ENCODE measurements at places on chromosomes 5 and 9. TPM values are rescaled to one million over a fixed set of nuclear protein-coding genes. Genes with fewer than 3 reads are reported as not detected.

The RAB14 gene
- 35.7 TPM for total RNA-seq

The SLC46A2 gene
- not detected for total RNA-seq

DNA sequence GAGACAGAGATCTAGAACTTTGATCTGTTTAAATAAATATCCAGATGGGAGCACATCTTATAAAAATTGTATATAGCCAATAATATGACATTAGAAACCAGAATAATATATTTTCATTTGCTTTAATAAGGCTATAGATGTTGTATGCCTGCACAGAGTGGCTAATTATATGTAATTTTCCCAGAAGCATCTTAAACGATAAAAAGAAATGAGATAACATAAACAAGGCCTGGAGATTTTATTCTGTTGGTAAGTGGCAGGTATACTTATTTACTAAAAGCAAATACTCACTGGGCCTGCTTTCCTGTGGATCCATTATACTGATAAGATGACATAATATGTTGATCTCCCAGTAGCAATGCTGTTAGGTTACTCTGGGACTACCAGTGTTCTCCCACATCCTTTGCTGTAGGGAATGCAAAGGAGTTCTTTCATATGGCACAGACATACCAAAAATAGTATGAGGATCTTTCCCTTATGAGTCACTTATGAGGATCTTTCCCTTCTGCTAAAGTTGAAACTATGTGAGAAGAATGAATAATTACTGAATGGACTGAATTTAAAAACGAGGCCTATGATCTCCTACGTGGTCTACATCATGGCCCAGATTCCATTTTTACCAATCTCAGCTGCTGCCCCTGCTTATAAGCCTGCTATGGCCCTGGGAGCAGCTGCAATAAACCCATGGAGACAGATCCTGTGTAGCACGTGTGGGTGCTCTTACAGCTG lies 112.1 kb downstream of the NUDT12 start:
- no peak overlapping the region for H3K27ac ChIP-seq
- no peak for DNase-seq
- no peaks in the 10 kb centered on the region for H3K36me3 ChIP-seq
- H3K4me1 ChIP-seq, result peaks cover 2% of the 10 kb centered on the region
- H3K27me3 ChIP-seq, result no peaks in the 10 kb centered on the region

- H3K27me3 ChIP-seq, result no peaks in the 10 kb centered on the region
- no peaks in the 10 kb centered on the region for H3K4me1 ChIP-seq
- H3K4me3 ChIP-seq, result no peak overlapping the region
- peaks cover 81% of the 10 kb centered on the region for H3K36me3 ChIP-seq
Measured at GRCh38 chr5:157801-158200, 33.5 kb upstream of the LRRC14B start.

- no peaks in the 10 kb centered on the region for H3K27me3 ChIP-seq
- no peaks in the 10 kb centered on the region for H3K4me1 ChIP-seq
- no peaks in the 10 kb centered on the region for H3K36me3 ChIP-seq
- H3K27ac ChIP-seq, result no peak overlapping the region
- DNase-seq, result no peak
- 0 out of 3 replicates have a peak overlapping the region, but pooled peaks have one; percentile 10 for H3K4me3 ChIP-seq
Measured at GRCh38 chr5:132420706-132421272, 51.3 kb downstream of the SLC22A5 start.

DNA sequence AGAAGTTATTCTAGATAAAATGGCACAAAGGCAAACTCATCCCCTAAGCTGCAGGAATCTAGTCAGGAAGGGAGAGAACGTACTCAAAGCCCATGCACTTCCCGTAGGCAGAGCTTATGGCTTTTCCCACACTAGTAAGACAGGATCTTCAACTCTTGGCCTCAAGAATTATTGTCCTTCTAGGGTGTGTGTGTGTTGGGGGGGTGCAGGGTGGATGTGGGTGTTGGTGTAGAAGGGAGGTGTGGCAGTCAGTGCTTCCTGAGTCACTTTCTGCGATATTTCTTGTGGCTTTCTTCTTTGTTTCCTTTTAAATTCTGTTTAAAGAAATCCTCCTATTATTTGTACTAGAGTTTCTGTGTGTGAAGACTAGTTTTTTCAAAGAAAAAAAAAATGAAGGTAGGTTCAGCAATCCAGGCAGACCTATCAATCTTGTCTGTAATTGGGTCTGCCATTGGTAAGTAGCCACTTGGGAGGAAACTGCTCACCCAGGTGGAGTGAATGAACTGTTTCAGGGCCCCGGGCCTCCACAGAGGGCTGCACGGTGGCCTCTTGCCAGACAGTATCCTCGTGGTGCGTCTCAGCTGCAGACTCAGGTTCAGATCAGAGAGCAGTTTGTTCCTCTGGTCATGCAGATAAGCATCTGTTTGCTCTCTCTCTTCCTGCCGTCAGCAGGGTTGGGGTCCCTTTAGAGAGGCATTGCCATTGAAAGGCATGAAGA lies 131.9 kb downstream of the NPR3 start:
- no peak for DNase-seq
- H3K4me3 ChIP-seq, result no peak overlapping the region
- no peaks in the 10 kb centered on the region for H3K27me3 ChIP-seq
- H3K27ac ChIP-seq, result no peak overlapping the region
- H3K4me1 ChIP-seq, result no peaks in the 10 kb centered on the region
- no peaks in the 10 kb centered on the region for H3K36me3 ChIP-seq

- H3K4me1 ChIP-seq, result no peaks in the 10 kb centered on the region
- DNase-seq, result no peak
- H3K27ac ChIP-seq, result no peak overlapping the region
- no peaks in the 10 kb centered on the region for H3K36me3 ChIP-seq
Measured at GRCh38 chr5:50564079-50564478, 102.4 kb upstream of the PARP8 start.

DNA sequence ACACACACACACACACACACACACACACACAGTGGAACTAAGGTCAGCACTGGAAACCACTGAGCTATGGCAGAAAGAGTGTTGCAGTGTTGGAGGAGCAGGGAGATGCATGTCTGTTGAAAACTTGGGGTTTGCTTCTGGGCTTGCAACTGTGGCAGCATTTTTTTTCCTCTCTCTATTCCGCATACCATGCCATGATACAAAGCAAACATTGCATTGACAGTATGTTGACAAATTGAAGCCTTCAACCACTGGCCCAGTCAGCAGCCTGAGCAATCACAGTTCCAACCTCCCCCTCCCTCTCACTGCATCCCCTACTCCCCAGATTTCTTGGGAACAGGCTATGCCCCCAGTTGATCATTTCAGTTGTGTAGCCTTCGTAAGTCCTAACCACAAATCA lies 478.1 kb upstream of the WWC1 start:
- no peak overlapping the region for H3K4me3 ChIP-seq
- H3K4me1 ChIP-seq, result 0 out of 2 replicates have a peak, but pooled peaks cover 2% of the 10 kb centered on the region
- no peak overlapping the region for H3K27ac ChIP-seq
- DNase-seq, result no peak
- H3K27me3 ChIP-seq, result no peaks in the 10 kb centered on the region

The ASPN gene
- total RNA-seq, result not detected

The SEMA6A gene
- total RNA-seq, result 335 TPM

DNA sequence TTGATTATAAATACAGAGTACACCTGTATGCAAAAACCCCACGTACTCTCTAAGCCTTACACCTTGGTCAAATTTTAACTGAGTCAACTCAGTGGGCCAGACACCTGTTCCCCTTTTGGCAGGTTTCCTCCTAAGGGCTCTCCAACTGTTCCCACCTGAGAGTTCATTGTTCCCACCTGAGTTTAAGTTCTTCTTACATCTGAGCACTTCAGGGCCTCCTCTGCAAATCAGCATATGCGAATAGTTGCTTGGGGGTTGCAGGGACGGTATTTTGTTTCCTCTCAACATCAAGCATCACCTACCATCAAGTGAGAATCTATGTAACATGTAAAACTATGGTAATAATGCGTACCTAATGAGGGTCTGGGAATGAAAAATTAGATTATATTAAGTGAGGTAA lies 300.0 kb downstream of the PIK3R1 start:
- H3K27ac ChIP-seq, result no peak overlapping the region
- peaks cover 8% of the 10 kb centered on the region for H3K4me1 ChIP-seq
- no peaks in the 10 kb centered on the region for H3K27me3 ChIP-seq
- H3K4me3 ChIP-seq, result no peak overlapping the region
- DNase-seq, result no peak

DNA sequence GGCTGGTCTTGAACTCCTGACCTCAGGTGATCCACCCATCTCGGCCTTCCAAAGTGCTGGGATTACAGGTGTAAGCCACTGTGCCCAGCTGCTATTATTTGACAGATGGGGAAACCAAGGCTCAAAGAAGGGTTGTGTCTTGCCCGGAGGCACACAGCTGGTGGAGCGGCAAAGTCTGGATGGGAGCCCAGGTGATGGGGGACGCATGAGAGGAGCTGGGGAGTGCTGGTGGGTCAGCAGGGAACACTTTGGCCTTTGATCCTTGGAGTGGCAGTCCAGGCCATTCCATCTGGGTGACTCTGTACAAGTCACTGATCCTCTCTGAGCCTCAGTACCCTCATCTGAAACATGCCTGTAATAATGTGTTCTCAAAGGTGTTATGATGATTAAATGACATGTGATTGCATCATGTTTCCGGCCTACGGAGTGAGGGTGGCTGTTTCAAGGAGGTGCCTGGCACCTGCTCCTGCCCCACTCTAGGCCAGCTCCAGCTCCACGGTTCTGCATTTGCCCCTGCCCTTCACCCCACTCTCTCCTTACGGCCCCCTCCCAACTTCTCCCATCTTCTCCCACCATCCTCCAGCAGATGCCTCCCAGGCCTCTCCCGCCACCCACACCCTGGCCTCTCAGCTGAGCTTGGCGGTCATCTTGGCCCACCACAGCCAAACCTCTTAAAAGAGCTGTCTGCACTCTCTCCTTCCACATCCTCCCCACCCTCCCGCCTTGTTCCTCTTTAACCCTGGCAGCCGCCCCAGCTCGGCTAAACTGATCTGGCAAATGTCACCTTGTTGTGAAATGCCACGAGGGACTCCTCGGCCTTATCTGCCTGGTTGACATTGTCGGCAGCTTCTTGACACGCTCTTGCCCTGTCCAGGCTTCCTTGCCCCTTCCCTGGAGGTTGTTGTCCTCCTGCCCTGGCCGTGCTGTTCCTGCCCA lies 5.5 kb upstream of the DBN1 start:
- no peak overlapping the region for H3K27ac ChIP-seq
- no peak for DNase-seq
- peaks cover 39% of the 10 kb centered on the region for H3K36me3 ChIP-seq
- H3K4me3 ChIP-seq, result peak overlapping the region; percentile 36
- H3K27me3 ChIP-seq, result no peaks in the 10 kb centered on the region
- H3K4me1 ChIP-seq, result peaks cover 9% of the 10 kb centered on the region

DNA sequence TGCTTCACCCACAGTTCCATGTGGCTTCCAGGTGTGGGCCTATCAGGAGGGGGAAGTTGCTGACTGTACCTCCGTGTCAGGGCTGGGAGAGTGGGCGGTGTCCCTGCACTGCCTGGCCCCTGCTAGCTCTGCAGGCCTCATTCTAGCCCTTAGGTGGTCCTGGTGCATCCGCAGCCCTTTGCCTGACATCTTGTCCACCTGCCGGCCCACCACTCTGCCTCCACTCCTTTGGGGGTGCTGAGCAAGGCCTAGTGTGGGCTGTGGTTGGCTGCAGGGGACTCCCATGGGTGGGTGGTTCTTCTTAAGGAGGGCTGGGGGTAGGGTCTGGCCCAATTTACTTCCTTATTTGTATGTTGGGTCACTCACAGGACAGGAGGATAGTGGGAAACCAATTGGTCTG lies 66.9 kb downstream of the HSPA4 start:
- no peak for DNase-seq
- no peak overlapping the region for H3K27ac ChIP-seq
- no peaks in the 10 kb centered on the region for H3K4me1 ChIP-seq
- H3K27me3 ChIP-seq, result no peaks in the 10 kb centered on the region

GRCh38 chr9:135879237-135879601 lies 28.1 kb downstream of the CAMSAP1 start:
- H3K4me1 ChIP-seq, result peaks cover 8% of the 10 kb centered on the region
- no peaks in the 10 kb centered on the region for H3K36me3 ChIP-seq
- no peak for DNase-seq
- no peak overlapping the region for H3K4me3 ChIP-seq

The IFNA2 gene
- not detected for total RNA-seq

The SLC6A19 gene
- not detected for total RNA-seq

The KYAT1 gene
- total RNA-seq, result 14.6 TPM

- H3K27me3 ChIP-seq, result no peaks in the 10 kb centered on the region
- no peak overlapping the region for H3K27ac ChIP-seq
- peaks cover 12% of the 10 kb centered on the region for H3K36me3 ChIP-seq
- no peak overlapping the region for H3K4me3 ChIP-seq
- no peak for DNase-seq
Measured at GRCh38 chr9:87556039-87556438, 58.4 kb downstream of the DAPK1 start.

DNA sequence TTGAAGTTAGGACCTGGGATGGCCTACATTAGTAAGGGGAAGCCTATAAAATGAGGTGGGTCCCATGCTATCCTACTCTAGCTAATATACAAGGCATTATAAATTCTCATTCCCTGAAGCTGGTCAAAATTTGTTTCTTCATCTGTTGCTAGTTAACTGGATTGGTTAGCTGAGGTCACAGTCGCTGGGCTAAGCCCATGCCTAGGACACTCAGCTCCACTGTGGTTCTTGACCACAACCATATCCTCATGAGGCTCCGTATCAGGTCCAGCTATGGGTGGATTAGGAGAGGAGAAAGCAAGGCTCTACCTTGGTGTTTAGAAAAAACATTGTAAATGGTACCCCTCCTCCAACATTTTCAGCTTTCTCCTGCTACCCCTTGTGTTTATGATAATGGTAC lies 52.8 kb upstream of the RAI14 start:
- no peaks in the 10 kb centered on the region for H3K27me3 ChIP-seq
- peaks cover 4% of the 10 kb centered on the region for H3K36me3 ChIP-seq

The LCN1 gene
- not detected for total RNA-seq

DNA sequence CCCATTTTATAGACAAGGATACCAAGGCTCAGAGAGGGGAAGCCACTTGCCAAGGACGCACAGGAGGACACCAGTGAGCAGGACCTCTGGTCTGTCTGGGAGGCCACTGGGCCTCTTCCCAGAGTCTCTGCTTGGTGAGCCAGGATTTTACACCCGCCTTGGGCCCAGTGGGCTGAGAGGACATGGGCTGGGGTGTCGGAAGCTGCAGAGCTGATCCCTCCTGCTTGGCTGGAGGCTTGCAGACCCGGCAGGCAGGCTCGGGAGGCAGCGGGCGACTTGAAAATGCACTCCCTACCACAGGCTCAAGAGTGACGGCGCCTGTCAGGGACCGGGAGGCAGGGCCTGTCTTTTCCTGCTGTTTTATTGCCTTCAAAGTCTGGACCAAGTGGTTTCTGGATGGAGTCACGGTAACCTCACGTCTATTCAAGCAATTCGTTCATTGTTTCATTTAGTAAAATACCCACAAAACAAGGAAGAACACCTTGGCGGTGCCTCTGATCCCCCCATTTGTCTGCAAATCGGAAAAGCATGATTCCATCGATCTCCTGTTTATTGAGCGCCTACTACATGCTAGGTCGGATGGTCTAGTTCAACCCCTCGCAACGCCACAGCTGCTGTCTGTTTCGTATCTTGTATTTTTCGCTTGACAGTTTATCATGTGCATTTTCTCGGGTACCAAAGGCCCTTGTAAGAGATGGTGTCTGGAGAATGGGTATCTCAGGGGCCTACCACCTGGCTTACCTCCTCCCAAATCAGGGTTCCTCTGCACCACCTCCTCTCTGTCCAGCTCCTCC lies 108.1 kb upstream of the IER5L start:
- H3K4me3 ChIP-seq, result no peak overlapping the region
- no peak overlapping the region for H3K27ac ChIP-seq
- no peaks in the 10 kb centered on the region for H3K4me1 ChIP-seq

- no peak for DNase-seq
- H3K4me1 ChIP-seq, result no peaks in the 10 kb centered on the region
- no peak overlapping the region for H3K4me3 ChIP-seq
- no peaks in the 10 kb centered on the region for H3K27me3 ChIP-seq
- no peak overlapping the region for H3K27ac ChIP-seq
- H3K36me3 ChIP-seq, result peaks cover 2% of the 10 kb centered on the region
Measured at GRCh38 chr5:73327908-73328455, 120.6 kb downstream of the FOXD1 start.

The PPP3R2 gene
- total RNA-seq, result not detected

All from H9 (cell line).